IMR-90 (cell line): ENCODE measurements at places on chromosomes 7 and 10. TPM values are rescaled to one million over a fixed set of nuclear protein-coding genes. Genes with fewer than 3 reads are reported as not detected.
A peak's percentile ranks its signal among the peaks of the same experiment; 100 is the strongest.

DNA sequence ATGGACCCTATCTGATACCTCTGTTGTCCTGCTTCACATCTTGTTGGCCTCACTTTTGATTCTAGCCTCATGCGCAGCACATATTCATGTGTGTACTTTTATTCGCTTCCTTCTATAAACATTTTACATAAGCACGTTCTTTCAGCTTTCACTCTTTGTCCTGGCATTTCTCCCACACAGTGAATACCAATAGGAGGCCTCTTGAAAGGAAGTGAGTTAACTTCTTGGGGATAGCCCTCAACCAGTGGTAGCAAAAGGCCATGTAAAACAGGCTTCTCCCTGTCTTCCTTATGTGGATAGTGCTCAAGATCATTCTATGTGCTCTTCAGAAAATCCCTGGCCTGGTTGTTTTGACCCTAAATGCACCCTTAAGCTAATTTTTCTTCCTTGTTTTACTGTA lies 633.9 kb upstream of the MBL2 start:
- H3K4me3 ChIP-seq = no peak overlapping the region
- H3K27ac ChIP-seq = no peak overlapping the region
- H3K27me3 ChIP-seq = no peaks in the 10 kb centered on the region
- H3K36me3 ChIP-seq = no peaks in the 10 kb centered on the region

DNA sequence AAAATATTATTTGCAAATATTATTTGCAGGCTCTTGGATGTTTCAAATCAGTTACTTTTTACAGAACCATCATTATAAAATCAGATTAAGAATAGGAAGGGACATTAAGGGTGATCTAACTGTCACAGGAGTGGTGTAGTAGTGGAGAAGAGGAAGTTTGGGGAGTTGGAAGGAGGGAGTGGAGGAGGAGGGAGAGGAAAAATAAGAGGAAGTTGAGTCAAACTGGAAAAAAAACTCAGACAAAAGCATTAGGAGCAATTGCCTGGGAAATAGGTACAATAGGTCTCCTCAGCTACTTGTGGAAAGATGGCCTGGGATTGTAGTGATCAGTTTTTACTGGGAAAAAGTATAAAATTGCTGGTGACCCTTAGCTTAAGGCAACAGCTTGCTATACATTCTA lies 77.7 kb upstream of the GPR37 start:
- peaks cover 2% of the 10 kb centered on the region for H3K36me3 ChIP-seq
- DNase-seq = no peak
- no peak overlapping the region for H3K4me3 ChIP-seq
- H3K27me3 ChIP-seq = no peaks in the 10 kb centered on the region

- H3K27me3 ChIP-seq = peaks cover 24% of the 10 kb centered on the region
- no peaks in the 10 kb centered on the region for H3K36me3 ChIP-seq
- H3K27ac ChIP-seq = no peak overlapping the region
- H3K4me1 ChIP-seq = peaks cover 6% of the 10 kb centered on the region; the same call in 1 of the 2 replicates
- peak; percentile 13 for DNase-seq
- H3K4me3 ChIP-seq = no peak overlapping the region
Measured at GRCh38 chr10:29353305-29353704, 64.4 kb downstream of the LYZL1 start.

- peak overlapping the region; percentile 67 for H3K4me3 ChIP-seq
- H3K27me3 ChIP-seq = no peaks in the 10 kb centered on the region
- DNase-seq = peak; percentile 78
- peaks cover 12% of the 10 kb centered on the region for H3K36me3 ChIP-seq
- H3K27ac ChIP-seq = peak overlapping the region; percentile 70; the same call in 1 of the 2 replicates
Measured at GRCh38 chr10:14605231-14605925, 169.3 kb downstream of the FAM107B start.

- no peaks in the 10 kb centered on the region for H3K4me1 ChIP-seq
- H3K36me3 ChIP-seq = no peaks in the 10 kb centered on the region
- H3K27me3 ChIP-seq = no peaks in the 10 kb centered on the region
Measured at GRCh38 chr10:124249812-124250432, 156.5 kb upstream of the CHST15 start.

DNA sequence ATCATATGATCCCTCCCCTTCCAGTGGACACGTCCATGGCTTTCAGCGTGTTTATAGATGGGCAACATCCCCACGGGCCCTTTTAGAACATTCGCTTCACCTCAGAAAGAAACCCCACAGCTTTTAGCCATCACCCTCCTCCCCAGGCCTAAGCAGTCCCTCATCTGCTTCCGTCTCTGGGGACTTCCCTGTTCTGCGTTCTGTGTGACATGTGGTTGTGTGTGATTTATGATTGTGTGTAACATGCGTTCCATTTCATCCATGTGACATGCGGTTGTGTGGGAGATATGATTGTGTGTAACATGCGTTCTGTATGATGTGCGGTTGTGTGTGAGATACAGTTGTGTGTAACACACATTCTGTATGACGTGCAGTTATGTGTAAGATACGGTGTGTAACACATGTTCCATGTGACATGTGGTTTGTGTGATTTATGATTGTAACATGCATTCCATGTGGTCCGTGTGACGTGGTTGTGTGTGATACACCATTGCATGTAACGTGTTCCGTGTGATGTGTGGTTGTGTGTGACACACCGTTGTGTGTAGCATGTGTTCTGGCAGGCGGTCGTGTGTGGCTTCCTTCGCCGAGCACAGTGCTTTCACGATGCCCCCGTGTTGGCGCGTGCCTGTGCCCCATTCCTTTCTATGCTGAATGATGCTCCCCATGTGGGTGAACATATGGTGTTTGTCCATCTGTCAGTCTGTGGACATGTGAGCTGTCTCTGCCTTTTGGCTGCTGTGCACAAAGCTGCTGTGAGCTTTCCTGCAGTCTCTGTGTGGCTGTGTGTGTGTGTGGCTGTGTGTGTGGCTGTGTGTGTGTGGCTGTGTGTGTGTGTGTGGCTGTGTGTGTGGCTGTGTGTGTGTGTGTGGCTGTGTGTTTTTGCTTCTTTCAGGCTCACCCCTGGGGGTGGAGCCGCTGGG lies 26.2 kb downstream of the PWWP2B start:
- H3K4me1 ChIP-seq = peaks cover 9% of the 10 kb centered on the region
- no peak overlapping the region for H3K4me3 ChIP-seq
- DNase-seq = no peak
- H3K36me3 ChIP-seq = no peaks in the 10 kb centered on the region
- H3K27me3 ChIP-seq = no peaks in the 10 kb centered on the region

- H3K4me1 ChIP-seq = no peaks in the 10 kb centered on the region
- no peaks in the 10 kb centered on the region for H3K36me3 ChIP-seq
- H3K27me3 ChIP-seq = no peaks in the 10 kb centered on the region
- H3K4me3 ChIP-seq = no peak overlapping the region
Measured at GRCh38 chr7:88091988-88092675, 127.7 kb downstream of the SRI start.

- no peaks in the 10 kb centered on the region for H3K27me3 ChIP-seq
- peaks cover 5% of the 10 kb centered on the region; the same call in 1 of the 2 replicates for H3K4me1 ChIP-seq
- no peaks in the 10 kb centered on the region for H3K36me3 ChIP-seq
- H3K27ac ChIP-seq = no peak overlapping the region
Measured at GRCh38 chr10:112763916-112764520, 186.0 kb upstream of the TCF7L2 start.

- peaks cover 16% of the 10 kb centered on the region for H3K4me1 ChIP-seq
- H3K36me3 ChIP-seq = no peaks in the 10 kb centered on the region
- peak overlapping the region; percentile 1; the same call in 1 of the 2 replicates for H3K4me3 ChIP-seq
- peak; percentile 95 for DNase-seq
Measured at GRCh38 chr7:94348142-94348541, 46.6 kb upstream of the COL1A2 start.

GRCh38 chr7:131281266-131282048 lies 46.2 kb upstream of the MKLN1 start:
- H3K4me1 ChIP-seq = no peaks in the 10 kb centered on the region
- no peak overlapping the region for H3K27ac ChIP-seq
- H3K4me3 ChIP-seq = no peak overlapping the region
- no peaks in the 10 kb centered on the region for H3K36me3 ChIP-seq

DNA sequence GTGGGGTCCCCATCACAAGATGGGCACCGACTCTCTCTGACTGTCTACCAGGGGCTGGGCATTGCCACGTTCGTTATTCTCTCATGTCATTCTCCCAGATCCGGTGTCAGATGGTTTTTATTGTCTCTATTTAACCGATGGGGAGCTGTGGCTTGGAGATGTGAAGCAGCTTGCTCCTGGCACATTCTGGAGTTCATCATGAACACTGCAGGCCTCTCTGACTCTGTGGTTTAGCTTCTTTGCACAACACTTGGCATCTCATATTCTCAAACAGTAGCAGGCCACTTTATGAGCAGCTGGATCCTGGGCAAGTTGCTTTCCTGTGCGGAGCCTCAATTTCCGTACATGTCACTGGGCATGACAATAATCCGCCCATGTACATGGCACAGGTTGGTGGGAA lies 119.9 kb downstream of the LRRC18 start:
- H3K36me3 ChIP-seq = no peaks in the 10 kb centered on the region
- H3K4me3 ChIP-seq = no peak overlapping the region
- H3K27ac ChIP-seq = no peak overlapping the region
- no peaks in the 10 kb centered on the region for H3K4me1 ChIP-seq
- H3K27me3 ChIP-seq = peaks cover 3% of the 10 kb centered on the region; the same call in 1 of the 2 replicates
- no peak for DNase-seq

DNA sequence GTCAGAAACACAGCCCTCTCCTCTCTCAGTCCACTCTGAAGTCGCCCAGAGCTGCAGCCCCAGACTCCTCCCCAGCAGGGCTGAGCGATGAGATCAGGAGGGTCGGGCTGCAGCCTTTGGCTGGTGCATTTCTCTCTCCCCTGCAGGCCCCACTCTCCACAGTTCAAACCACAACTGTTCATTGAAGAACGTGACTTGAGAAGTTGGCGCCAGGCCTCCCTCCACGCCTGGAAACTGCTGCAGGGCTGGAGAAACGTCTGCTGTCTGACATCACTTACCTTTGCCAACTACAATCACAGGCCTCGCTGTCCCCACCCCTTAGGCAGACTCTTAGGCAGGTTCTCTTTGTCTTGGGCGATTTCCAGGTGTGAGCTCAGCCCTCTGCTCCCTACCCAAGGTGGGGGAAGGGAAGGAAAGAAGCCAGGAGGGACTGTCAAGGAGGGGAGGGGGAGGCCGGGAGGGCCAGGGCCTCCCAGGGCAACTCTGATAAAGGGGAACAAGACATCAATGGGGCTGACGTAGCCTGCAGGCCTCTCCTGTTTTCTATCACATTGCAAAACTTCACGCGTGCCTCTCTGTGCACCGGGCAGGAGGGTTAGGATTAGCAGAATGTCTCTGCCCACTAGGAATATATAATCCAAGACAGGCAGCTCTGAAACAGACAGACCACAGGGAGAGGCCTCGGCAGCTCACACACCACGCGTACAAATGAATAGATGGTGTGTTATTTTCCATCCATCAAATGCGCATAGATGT lies 32.7 kb downstream of the CALML5 start:
- no peak overlapping the region for H3K4me3 ChIP-seq
- no peaks in the 10 kb centered on the region for H3K27me3 ChIP-seq
- peak; percentile 82 for DNase-seq
- H3K4me1 ChIP-seq = peaks cover 16% of the 10 kb centered on the region

GRCh38 chr10:44264244-44264643 lies 120.7 kb downstream of the CXCL12 start:
- H3K36me3 ChIP-seq = no peaks in the 10 kb centered on the region
- H3K4me1 ChIP-seq = no peaks in the 10 kb centered on the region
- DNase-seq = peak; percentile 17
- no peak overlapping the region for H3K4me3 ChIP-seq
- H3K27ac ChIP-seq = no peak overlapping the region
- peaks cover 12% of the 10 kb centered on the region for H3K27me3 ChIP-seq

GRCh38 chr7:155764438-155764793 lies 47.8 kb downstream of the SHH start:
- H3K36me3 ChIP-seq = peaks cover 39% of the 10 kb centered on the region
- H3K4me1 ChIP-seq = peaks cover 2% of the 10 kb centered on the region; the same call in 1 of the 2 replicates
- H3K27me3 ChIP-seq = no peaks in the 10 kb centered on the region
- DNase-seq = no peak

GRCh38 chr10:51397695-51398094 lies 301.7 kb downstream of the CSTF2T start:
- no peaks in the 10 kb centered on the region for H3K27me3 ChIP-seq

GRCh38 chr7:100510437-100511239 lies 26.9 kb downstream of the NYAP1 start:
- peaks cover 2% of the 10 kb centered on the region; the same call in 1 of the 2 replicates for H3K27me3 ChIP-seq
- H3K27ac ChIP-seq = no peak overlapping the region
- H3K4me3 ChIP-seq = no peak overlapping the region
- no peaks in the 10 kb centered on the region for H3K36me3 ChIP-seq
- peaks cover 8% of the 10 kb centered on the region for H3K4me1 ChIP-seq

The HOXA10 gene
- 0.18 and 0.28 TPM in 2 replicates for total RNA-seq

The TDRD1 gene
- not detected in 2 replicates for total RNA-seq

The NUTM2A gene
- total RNA-seq = under 0.01 and 0.18 TPM in 2 replicates

The TAS2R41 gene
- total RNA-seq = not detected in 2 replicates

The PDGFA gene
- total RNA-seq = 3.8 and 4.7 TPM in 2 replicates
